Right lung (tissue), 10 donors: ENCODE measurements at places on chromosomes 7 and 10. TPM values are rescaled to one million over a fixed set of nuclear protein-coding genes. Genes with fewer than 3 reads are reported as not detected.

DNA sequence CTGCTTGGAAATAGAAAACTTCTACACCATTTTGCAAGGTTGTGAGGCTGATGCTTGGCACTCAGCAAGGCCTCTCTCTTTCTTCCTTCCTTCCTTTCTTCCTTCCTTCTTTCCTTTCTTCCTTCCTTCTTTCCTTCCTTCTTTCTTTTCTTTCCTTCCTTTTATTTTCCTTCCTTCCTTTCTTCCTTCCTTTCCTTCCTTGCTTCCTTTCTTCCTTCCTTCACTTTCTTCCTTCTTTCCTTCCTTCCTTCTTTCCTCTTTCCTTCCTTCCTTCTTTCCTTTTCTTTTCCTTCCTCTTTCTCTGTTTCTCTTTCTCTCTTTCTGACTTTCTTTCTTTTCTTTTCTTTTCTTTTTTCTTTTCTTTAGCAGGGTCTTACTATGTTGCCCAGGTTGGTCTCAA is 460.4 kb downstream of the KCNMA1 start:
- DNase-seq = no peak

- no peak for DNase-seq
Measured at GRCh38 chr10:6400331-6400730, 179.7 kb downstream of the PRKCQ start.

GRCh38 chr10:51758366-51758765 is 59.0 kb upstream of the CSTF2T start:
- DNase-seq = no peak

DNA sequence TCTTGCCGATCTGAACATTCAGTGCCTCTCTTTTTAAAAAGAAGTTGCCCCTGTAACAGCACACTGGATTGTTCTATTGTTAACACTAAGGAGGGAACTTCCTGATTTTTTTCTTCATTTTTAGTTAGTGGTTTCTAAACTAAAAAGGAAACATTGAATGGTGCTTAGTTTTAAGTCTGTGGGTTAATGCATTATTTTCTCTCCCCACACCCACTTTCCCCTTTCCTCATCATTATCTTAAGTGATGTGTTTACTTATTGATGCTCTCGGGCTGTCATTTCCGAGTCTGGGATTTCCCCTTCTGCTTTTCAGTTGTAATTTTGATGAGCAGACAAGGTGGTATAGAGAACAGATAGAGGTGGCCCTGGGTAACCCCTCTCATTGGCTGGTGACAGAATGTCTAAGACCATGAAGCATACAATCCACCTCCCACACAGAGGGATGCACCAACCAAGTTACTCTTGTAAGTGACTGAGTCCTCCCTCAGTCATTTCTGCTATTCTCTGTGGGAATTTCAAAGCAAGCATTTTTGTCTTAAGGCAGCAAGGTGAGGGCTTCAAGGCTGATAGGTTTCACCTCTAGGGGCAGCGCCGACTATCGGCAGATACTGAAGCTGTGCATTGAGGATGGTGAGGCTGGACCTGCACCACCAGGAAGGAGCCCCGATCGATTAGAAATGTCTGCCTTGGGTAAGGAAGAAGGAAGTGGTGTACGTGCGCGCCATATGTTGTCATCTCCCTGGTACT is 49.5 kb downstream of the CHN2 start:
- no peak for DNase-seq

GRCh38 chr7:130491841-130492522 is at the start of gene MEST:
MEST (plus strand) TSS chr7:130492085; CDS start chr7:130492314, 229 bp downstream.
- peak; percentile 69 for DNase-seq

Gene FAM13C
- 25.7 TPM for polyA plus RNA-seq

Gene ANXA8
- 4.1 TPM for polyA plus RNA-seq

Gene MSMB
- polyA plus RNA-seq = not detected

Gene UCN3
- polyA plus RNA-seq = 0.96 TPM

Gene TMEM213
- polyA plus RNA-seq = 0.40 TPM

Gene HOXA10
- polyA plus RNA-seq = 0.94 TPM

Gene C7orf57
- 2.7 TPM for polyA plus RNA-seq

Gene SYNPO2L
- 0.94 TPM for polyA plus RNA-seq
